ENCODE measurements at places on chromosomes 6 and 20.

DNA sequence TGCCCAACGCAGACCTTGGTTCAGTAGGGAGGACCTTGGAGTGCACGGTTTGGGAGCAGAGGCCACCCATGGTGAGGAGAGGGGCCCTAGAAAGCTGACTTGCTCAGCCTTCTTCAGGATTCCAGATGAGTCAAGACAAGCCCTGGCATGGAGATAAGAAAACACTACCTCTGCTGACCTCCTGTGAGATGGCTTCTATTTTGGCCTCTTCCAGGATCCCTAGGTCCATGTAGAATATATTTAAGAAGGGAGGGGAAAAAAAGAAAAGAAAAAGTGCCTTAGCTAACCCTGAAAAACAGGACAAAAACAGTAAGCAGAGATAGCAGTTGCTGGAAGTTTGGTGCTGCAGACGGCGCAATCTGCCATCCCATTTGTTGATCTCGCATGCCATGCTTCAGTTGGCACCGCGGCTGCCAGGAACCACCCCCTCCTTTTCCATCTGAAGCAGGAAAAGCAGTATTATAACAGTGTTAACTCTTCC lies 100.0 kb downstream of the ARMC2 start:
- DNase-seq, result peak; percentile 89

DNA sequence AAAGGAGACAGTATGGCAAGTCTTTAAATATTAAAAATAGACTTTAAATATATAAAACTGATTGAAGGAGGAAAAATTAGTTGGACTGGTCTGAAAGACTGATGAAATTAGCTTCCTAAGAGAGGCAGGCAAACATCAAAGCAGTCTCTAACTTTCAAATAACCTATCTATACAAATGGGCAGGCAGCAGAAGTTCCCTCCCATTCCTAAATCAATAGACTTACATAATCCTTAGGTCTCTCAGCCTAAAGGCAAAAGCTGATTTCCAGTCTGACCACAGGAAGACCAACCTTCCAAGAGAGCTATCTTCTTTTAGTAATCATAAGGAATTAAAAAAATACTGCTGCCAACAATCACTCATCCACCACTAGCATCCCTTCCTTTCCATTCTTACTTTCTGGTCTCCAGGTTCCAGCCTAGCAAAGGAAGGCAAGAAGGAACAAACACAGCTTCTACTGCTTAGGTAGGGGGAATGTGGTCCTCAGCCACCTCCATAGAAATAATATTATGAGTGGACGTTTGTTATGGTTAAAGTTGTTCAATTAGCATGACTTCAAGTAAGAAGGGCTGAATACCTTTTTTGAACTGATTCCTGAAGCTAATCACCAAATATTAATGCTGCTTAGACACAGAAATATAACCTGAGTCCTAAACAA lies 44.1 kb downstream of the SESN1 start:
- DNase-seq, result no peak

- no peak for DNase-seq
These were observed 644 bp downstream of the RBL1 start for GRCh38 chr20:37095108-37095598.

- no peak for DNase-seq
These were observed 66.2 kb upstream of the TRDN start for GRCh38 chr6:123702943-123703342.

DNA sequence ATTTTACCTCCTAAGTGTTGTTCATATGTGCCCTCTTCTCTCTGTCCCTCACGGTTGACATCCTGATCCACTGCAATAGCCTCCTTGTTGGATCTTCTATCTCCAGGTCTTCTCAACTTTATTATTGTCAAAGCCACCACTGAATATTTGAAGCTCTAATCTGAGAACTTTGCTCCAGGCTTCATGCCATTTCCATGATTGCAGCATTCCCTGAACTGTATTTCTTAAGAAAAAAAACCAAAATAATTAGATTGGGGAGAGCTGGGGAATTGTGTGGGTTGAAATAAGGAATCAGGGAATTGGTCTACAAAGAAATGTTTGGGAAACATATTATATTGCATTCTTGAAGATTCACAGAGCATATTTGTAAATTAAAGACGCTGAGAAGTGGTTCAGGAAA lies 2.5 kb upstream of the STX7 start:
- DNase-seq, result no peak

GRCh38 chr6:5749651-5750215 lies 257.0 kb downstream of the NRN1 start:
- DNase-seq, result no peak

GRCh38 chr20:46946181-46946624 lies 51.6 kb downstream of the EYA2 start:
- DNase-seq, result no peak

GRCh38 chr20:2396241-2396814 lies 15.6 kb downstream of the TGM6 start:
- no peak for DNase-seq

DNA sequence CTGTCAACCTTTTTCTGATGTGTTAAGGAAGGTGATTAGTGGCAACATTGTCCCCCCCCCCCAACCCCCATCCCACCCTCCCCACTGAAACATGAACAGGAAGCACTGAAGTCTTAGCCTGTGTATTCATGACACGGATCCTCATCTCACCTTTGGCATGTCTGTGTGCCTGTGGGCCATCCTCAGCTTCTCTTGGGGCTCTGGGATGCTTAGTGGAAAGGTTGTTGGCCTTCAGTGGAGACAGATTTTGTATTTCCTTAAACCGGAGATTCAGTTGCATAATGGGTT lies 93.6 kb downstream of the RREB1 start:
- DNase-seq, result no peak

- DNase-seq, result no peak
These were observed 1228.2 kb upstream of the CITED2 start for GRCh38 chr6:140602431-140603248.

DNA sequence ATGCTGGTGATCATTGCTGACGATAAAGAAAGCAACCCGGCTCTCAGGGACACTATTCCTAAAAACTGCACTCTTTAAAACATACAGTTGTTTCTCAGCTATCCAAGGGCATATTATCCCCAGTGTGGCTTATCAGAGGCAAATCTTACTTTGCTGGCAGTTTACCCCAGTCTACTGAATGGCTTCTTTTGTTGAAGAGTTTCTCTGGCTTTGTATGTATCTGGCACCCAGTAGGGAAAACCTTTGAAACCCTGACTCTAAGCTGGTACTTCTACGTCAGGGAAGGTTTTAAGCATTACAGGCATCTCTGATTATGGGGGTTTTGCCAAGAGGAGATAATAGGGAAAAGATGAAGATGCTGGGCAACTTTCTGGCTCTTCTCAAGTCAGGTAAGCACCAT lies 637.6 kb upstream of the CHD6 start:
- DNase-seq, result no peak

DNA sequence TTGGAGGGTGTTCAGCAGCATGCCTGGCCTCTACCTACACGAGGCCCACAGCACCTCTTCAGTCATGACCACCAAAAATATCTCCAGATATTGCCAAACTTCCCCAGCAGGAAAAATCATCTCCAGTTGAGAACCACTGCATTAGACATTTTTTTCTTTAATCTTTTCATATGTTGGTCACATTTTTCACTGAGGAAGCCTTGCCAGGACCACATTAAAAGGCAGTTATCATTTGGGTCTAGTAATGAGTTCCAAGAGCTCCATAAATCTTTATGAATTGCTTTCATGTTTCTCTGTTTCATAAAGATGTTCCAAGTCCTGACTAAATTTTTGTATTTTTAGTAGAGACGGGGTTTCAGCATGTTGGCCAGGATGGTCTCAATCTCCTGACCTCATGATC lies 28.8 kb downstream of the MTRES1 start:
- DNase-seq, result no peak

DNA sequence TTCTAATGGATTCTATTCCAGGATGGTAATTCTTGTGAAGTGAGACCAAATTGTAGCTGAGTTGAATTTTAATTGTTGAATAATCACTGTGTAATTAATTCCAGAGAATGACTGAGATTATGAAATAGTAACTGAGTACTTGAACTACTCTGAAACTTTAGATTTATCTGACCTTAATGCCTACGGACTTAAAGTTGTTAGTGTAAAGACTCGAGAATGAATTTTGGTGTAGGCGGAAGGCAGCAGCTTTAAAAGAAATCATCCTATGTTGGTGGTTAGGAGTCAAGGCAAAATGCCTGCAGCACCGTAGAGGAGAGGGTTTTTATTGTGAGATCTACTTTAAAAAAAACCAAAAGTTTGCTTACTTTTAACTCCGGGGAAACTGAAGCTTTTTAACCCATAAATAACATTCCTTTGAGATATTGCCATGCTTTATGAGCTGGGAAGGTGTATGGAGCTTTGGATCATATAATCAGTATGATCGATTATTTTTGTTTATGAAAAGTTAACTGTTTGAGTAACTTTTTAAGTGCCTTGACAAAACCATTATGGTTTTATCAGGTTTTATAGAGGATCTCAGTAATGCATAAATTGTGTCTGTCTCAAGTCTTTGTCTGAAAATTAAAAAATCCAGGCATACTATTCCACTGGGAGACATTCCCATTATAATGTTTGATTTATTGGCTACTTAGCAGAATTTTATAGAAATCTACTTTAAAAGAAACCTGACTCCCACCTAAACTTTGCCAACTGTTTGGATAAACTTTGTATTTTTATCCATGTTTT lies 46.1 kb downstream of the MYO6 start:
- DNase-seq, result no peak

DNA sequence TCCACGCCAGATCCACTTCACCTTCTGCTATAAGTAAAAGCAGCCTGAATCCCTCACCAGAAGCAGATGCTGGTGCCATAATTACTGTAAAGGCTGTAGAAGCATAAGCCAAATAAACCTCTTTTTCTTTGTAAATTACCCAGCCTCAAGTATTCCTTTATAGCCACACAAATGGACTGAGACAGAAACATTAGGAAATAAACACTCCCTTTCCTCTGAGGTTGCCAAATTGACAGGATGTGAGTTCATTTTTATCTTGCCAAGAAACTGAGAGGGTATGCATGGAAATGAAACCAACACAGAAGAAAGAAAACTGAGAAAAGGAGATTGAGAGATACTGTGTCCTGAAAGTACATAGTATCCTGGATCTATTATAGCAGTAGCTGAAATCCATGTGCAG lies 481.2 kb downstream of the HAO1 start:
- no peak for DNase-seq

- DNase-seq, result no peak
These were observed 161.1 kb downstream of the EYS start for GRCh38 chr6:65545920-65546319.

Data from posterior cingulate gyrus (tissue), 11 donors.